ENCODE measurements at places on chromosomes 4 and X.
A peak's percentile ranks its signal among the peaks of the same experiment; 100 is the strongest.

DNA sequence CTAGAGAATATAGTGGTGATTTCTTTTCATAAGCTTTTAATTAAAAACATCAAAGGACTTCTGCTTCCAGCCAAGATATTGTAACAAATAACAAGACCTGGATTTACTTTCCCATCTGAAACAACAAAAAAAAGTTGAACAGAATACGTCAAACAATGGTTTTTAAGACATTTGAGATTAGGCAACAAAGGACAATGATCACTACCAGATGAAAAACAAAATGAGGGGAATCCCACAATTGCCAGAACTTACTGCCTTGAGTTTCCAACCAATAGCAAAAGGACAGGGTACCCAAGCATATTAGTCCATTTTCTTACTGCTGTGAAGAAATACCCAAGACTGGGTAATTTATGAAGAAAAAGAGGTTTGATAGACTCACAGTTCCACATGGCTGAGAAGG is 341.4 kb upstream of the INTU start:
- no peak for DNase-seq

GRCh38 chr4:122625156-122625555 is 4.3 kb upstream of the IL21 start:
- no peak for DNase-seq

GRCh38 chr4:77653162-77653758 is 47.6 kb downstream of the CXCL13 start:
- DNase-seq: no peak

- no peak for DNase-seq
Measured at GRCh38 chr4:101306225-101306624, 41.1 kb downstream of the PPP3CA start.

DNA sequence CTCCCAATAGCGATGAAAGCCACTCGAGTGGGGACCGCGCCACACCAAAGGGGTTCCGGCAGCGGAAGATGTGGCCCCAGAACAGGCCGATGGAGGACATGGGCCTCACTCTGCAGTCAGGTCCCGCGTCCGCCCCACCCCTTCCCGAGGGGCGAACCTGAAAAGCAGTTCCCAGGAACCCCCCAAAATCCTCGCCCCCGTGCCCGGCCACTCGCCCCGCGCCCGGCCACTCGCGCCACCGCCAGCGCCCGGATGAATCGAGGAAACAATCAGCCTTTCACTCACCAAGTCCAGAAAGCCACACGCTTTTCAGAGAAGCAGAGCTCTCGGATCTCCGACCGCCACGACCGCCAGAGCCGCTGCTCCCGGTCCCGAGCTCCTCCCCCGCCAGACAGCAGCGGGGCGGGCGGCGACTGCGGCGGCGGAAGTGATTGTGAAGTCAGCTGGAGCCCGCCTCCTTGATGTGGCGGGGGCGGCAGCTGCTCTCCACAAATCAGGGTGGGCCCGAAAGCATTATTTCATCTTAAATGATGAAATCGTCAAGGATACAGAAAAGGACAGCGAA is at the start of gene PJA1:
Gene PJA1, minus strand, starts transcription at position 367 of the 565 bp plus-strand sequence. CDS start 2,380 bp downstream, outside the sequence.
- peak; percentile 31 for DNase-seq

GRCh38 chrX:49754233-49754857 is 58.6 kb upstream of the PAGE1 start:
- peak; percentile 10 for DNase-seq

DNA sequence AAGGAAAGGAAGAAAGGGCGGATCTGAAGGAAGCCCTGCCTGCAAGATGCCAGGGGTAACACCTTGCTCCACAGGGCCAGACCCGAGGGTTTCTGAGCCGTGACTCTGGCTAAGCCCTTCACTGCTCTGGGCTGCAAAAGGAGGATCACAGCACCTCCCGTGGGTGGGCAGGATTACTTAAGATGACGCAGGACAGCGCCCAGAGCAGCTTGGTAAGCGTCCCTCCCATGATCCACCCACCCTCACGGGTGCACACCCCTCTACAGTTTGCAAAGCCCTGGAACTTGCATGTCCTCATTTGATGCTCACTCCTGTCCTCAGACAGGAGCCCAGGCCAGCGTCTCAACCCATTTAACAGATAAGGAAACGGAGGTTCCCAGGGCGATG is 64.9 kb downstream of the CRMP1 start:
- no peak for DNase-seq

- no peak for DNase-seq
Measured at GRCh38 chrX:138294951-138295350, 416.6 kb downstream of the FGF13 start.

DNA sequence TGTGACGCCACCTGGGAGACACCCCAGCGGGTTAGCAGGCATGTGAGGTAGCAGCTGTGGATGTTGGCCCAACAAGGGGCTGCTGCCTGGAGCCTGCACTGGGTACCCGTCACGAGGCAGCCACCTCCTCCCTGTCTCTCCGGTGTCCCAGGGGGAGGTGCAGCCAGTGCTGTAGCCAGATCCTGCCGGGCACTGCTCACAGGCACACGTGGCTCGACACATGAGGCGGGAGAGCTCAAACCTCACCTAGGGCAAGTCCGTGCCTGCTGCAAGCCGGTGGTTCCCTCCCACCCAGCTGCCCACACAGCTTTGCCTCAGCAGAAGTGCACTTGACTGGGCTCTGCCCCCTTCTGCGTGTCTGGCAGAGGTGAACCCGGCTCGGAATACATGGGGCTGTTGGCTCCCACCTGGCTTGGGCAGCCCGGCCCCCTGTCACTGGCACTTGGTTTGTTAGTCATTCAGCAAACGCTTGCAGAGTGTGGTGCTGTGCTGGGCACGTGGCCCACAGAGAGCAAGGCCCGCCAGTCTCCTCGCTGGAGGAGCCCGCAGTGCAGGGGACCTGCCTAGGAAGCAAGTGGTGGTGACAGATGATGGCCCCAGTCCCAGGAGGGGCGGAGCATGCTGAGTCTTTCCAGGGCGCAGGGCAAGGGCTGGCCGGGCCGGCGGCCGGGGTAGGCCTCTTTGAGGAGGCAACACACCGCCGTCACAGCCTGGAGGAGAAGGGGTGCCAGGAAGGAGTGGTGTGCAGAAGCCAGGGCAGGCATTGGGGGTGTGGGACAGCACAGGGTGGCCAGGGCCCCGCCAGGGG is 10.1 kb upstream of the SH3TC1 start:
- DNase-seq: peak; percentile 88

DNA sequence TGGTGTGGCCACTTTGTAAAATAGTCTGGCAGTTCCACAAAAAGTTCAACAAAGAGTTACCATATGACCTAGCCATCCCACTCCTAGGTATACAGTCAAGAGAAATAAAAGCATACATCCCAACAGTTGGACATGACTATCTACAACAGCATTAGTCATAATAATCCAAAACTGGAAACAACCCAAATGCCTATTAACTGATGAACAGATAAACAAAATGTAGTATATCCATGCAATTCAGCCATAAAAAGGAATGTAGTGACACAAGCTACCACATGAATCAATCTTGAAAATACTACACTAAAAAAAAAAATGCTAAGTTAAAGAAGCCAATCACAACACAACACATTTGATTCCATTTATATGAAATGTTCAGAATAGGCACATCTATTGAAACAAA is 16.1 kb downstream of the MED14 start:
- no peak for DNase-seq

DNA sequence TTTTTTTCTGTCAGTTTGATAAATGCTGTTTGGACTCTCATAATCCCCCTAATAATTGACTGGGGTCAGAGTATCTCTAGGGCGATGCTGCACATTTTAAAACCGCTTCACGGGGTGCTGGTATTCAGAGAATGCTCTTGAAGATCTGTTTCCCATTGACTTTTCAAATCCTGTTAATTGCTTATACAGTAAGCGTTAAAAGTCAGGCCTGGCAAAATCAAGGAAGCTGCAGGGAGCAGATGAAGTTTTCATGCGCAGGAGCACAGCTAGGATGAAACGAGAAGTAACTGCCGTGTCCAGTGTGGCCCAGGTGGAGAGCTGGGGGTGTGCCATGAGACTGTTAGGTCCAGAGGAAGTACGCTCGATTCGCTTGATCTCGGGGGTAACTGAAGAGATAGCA is 312.9 kb downstream of the TRIML1 start:
- DNase-seq: no peak

- DNase-seq: no peak
Measured at GRCh38 chr4:161466316-161466715, 697.5 kb downstream of the FSTL5 start.

DNA sequence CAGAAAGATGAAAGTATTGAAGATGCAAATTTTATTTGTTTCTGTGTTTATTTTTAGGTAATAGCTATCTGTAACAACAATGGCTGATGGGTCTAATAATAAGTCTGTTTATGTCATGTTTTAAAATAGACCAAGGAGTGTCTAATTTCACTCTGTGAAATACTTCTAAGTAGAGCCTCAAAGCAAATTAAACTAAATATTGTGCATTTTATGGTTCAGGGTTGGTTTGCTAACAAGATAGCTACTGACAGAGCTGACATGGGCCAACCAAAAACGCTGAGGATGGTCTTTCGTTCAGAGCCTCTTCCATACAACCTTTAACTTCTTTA is 437.6 kb upstream of the CTSO start:
- DNase-seq: no peak

DNA sequence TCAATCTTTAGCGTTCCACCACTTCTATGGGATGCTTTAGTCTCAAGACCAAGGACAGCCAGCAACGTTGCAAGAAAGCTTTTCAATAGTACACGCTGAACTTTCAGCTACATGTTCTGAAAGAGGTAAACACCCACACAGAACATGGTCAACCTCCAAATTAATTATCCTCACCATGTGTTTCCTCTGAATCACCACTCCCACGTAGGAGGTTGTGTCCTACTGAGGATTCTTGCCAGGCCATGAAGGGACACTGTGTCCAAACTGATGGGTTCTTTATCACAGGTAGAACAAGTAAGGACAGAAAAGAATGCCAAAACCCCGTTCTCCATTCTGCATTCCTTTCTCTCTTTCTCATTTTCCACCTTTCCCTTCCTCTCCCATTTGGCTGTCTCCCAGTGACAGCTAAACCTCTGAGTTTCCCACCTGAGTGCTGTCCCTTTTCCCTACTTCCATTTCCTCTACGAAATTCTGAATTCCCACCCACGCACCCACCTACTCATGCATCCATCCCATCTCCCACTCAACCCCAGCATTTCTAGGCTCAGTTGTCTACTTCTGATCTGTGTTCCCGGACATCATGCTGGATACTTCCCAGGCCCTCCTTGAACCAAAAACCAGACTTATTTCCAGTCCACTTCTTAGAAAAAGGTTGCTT is 29.0 kb upstream of the GPM6B start:
- DNase-seq: peak; percentile 2

DNA sequence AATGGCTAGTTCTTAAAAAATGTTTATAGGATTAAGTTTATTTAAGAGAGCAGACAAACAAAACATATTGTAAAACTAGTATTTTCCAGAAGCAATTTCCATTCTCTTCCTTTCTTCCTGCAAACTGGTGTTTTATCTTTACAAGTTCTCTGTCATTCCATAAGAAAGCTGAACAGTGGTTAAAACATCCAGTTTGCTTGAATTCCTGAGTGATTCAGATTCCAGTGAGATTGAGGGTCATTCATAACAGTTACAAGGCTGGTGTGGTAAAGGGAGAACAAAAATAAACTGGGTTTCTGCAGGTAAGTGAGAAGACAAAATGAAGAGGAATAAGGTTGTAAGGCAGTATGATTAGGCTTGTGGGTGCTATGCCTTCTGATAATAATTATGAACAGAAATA is 544.8 kb upstream of the DIPK2B start:
- no peak for DNase-seq

DNA sequence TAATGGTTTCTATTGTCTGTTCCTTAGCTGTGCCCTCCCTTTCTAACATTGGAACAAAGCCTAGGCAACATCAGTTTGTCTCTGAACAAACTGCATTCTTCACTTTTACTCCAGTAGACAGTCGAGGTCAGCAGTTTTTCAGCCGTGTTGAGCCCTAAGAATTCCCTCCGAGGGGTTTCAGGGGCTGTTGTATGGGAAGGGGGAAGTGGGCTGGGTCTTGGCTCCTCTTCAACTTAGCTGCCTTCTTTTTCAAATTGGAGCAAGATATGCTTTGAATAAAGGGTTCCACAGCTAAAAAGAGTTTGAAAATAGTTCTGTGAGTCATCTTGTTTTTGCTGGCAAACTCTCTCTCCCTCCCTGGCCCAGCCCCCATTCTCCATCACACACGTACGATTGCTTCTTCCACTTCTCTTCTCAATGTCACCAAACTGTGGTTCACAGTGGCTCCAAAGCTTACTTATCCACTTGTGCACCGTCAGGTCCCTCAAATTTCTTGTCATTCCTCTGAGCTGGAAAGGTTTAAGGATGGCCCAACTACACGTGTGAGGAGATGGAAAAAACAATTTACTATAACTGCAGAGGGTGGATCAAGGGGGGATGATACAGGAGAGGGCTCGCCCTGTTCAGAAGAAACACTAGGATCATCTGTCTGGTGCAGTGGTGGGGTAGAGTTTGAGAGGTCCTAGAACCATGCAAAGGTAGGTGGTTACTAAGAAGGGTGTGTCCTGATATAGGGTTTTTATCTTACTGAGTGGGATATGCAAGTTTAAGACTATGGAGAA is 9.2 kb upstream of the MAML3 start:
- DNase-seq: no peak

- no peak for DNase-seq
Measured at GRCh38 chr4:132015321-132015720, 1133.8 kb upstream of the PCDH10 start.

DNA sequence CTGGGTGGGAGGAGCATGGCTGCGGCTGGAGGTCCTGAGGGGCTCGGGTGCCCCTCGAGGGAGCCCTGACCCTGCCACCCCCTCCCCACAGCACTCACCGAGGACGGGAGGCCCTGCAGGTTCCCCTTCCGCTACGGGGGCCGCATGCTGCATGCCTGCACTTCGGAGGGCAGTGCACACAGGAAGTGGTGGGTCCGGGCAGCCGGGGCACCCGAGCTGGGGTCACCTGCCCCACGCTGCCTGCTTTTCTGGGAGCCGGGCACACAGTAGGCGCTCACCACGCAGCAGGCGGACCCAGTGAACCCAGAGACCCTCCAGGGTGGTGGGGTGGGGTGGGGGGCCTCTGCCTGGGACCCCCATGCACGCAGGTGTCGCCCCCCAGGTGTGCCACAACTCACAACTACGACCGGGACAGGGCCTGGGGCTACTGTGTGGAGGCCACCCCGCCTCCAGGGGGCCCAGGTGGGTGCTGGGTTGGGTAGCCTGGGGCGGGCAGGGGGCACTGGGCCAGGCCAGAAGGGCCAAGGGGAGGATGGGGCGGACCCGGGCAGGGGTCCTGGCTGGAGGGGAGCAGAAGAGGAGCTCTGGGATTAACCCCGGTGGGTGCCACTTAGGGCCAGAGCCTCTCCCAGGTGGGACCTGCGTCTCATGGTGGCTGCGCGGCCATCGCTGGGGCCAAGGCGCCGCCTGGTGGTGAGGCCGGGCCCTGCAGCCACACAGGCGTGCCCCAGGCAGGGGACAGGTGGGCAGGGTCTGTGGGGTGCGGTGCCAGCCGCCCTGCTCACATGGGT is 1.4 kb downstream of the HGFAC start:
- DNase-seq: peak; percentile 41
